ENCODE measurements at places on chromosomes 11 and 22.

- DNase-seq, result no peak
Measured at GRCh38 chr11:122436188-122436555, 219.3 kb upstream of the UBASH3B start.

DNA sequence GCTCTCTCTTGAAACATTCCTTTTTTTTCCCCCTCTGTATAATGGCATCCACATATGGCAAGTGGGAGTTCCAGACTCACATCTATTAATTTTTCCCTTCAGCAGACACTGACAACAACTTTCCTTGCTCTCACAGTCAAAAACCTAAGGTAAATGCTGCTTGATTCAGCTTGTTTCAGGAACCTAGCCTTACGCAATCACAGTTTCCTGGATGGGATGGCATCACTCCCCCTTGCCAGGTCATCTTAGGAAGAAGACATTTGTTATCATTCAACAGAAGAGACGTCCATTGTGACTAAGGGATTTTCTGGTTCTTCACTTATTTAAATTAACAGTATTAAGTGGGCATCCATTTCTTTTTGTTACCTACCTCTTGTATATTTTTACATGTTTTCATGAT lies 112.0 kb upstream of the PDGFD start:
- peak; percentile 5 for DNase-seq

DNA sequence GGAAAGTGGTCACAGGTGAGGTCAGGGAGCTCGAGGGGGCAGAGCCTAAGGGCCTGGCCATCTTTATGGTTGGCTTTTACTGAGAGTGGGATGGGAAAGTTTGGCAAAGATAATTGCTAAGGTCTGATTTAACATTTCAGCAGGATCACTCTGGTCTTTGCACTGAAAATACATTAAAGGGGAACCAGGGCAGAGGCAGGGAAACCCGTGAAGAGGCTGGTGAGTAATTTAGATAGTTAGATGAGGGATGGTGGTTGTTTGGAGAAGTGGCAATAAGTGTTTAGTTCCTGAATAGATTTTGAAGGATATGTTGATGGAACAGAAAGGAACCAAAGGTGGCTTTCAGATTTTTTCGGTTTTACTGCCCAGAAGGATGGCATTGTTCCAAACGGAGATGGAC lies 50.8 kb downstream of the SCN3B start:
- DNase-seq, result no peak

DNA sequence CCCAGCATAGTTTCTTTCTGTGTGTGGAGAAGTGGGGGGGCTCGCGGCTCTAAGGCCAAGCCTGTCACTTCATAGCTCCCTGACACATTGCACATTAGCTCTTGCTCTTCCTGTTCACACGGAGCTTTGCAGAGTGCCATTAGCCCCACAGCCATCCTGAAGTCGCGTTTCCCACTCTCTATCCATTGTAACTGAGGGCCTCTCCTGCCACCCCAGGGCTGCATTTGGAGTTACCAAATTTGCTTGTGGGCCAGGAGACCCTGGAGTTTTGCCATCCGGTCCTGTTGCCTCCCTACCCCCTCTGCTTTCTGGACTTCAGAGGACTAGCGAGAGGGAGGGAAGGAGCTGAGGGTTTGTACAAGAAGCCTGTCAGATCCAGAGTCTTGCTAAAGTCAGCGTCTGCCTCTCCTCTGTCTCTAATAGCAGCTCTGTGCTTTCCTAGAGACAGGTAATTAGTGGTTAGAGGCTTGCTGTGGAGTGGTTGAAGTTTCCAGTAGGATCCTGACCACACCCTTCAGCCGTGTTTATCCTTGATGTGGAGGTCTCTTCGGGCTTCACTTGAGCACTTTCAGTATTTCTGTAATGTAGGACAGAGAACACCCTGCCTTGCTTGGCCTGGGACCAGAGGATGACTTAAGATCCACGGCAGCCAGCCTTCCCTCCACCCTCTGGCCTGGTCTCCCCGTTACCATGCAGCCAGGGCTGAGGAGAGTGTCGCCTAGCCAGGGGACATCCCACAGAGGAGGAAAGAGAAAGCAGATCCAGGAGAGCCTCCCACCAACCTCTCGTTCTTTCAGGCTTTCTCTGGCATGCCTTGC lies 14.1 kb downstream of the DCPS start:
- DNase-seq, result peak; percentile 46

DNA sequence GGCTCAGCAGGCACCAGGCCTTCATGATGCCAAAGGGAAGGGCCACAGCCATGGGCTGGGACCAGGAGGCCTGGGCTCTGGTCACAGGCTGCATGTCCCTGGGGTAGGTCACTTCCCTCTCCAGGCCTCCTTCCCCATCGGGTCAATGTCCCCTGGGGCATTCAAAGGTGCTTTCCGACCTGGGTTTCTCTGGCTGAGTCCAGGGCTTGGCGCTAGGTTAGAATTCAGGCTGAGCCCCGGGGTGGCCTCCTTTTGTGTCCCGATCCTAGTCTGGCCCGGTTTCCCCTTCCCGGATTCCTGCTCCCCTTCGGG lies 12.2 kb downstream of the MAFF start:
- DNase-seq, result no peak

- peak; percentile 67 for DNase-seq
Measured at GRCh38 chr11:36012455-36012854, 68.6 kb downstream of the LDLRAD3 start.

GRCh38 chr11:78277314-78277994 lies 88.7 kb downstream of the USP35 start:
- DNase-seq, result no peak

- DNase-seq, result no peak
Measured at GRCh38 chr22:28812516-28812915, 12.1 kb upstream of the XBP1 start.

DNA sequence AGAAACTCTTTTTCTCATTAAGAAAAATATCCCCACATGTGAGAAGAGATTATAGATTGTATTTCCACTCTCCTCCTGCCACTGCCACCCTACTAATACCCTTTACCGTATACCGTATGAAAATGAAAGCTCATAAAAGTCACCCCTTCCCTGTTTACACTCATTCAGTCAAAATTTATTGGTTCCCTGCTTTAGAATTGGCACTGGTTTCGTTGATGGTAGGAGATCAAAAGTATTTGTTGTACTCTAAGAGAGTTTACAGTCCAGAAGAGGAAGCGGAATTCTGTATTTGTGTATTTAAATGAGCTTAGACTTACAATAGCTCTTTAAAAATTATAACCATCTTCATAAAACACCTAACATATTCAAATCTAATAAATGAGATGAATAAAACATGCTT lies 68.2 kb downstream of the BBOX1 start:
- no peak for DNase-seq

DNA sequence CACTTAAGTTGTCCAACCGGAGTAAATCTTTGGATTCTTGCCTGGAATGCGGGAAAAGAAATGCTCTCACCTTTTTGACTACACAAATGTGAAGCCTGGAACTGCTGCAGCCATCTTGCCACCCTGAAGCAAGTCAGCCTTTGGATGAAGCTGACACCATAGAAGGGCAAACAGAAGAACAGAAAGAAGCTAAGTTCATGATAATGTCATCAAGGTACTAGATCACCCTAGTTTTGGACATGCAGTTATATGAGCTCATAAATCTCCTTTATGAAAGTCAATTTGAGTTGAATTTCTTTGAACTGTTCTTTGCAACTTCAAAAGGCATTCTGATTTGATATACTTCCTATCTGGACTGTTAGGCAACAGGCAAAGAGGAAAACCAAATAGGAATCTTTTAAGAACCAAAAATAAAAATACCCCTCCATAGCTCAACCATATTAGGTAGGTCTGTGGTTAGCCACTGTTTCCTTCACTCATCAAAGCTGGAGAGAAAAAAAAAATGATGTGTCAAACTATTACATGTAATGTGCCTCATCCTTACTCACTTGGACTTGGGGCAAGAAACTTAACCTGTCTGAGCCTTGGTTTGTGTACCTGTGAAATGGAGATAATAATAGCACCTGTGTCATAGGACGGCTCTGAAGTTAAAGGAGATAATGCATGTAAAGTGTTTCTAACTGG lies 91.9 kb downstream of the WT1 start:
- no peak for DNase-seq

DNA sequence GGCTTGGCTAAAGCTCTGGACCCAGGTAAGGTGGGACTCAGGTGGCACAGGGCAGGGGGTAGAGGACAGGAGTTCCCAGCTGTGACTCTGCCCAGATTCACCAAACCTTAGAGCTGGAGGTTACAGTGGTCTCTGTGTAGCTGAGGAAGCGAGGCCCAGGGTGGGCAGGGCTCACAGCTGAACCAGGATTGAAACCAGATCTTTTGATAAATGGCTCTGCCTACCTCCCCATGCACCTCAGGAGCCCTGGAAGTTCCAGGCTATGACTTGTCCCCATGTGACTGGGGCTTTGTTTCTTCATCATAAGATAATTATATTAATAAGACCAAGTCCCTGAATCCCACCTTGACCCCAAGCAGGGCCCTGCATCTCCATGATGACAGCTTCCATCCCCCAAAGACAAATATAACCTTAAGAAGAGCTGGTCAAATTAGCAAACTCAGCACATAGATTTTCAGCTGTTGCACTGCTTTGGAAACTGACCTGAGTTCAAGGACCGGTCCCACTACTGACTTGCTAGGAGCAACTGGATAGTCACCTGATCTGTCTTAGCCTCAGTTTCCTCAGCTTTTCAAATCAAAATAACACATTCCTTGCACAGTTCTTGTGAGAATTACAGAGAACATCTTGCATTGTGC lies 21.3 kb upstream of the TSKU start:
- DNase-seq, result no peak

- no peak for DNase-seq
Measured at GRCh38 chr22:19127329-19128008, 3.6 kb upstream of the TSSK2 start.

GRCh38 chr11:62406034-62406433 lies 12.8 kb upstream of the SCGB1A1 start:
- no peak for DNase-seq

GRCh38 chr22:28674121-28674563 lies 5.5 kb downstream of the TTC28 start:
- DNase-seq, result peak; percentile 68

- DNase-seq, result no peak
Measured at GRCh38 chr11:2914455-2915195, 14.6 kb downstream of the PHLDA2 start.

GRCh38 chr22:44410451-44410991 lies 87.5 kb downstream of the RTL6 start:
- no peak for DNase-seq

DNA sequence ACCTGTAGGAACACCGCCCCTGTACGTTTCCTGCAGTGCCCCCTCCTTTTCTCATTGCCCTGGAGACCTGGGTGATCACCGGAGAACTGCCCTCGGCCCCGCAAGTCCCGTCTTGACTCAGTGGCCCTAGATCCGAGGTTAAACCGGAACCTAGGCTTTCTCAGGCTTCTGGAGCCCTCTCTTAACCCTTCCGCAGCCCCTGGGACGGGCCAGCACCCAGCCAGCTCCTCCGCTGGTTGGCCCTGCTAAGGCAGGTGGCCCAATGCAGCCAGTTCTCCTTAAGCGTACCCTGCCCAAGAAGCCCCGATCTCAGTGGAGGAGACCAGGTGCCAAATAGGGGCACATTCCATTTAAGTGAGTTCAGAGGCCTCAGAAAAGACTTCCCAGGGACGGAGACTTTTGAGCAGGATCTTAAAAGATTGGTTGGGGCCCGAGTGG lies 776 bp downstream of the NLRX1 start:
- DNase-seq, result peak; percentile 43

DNA sequence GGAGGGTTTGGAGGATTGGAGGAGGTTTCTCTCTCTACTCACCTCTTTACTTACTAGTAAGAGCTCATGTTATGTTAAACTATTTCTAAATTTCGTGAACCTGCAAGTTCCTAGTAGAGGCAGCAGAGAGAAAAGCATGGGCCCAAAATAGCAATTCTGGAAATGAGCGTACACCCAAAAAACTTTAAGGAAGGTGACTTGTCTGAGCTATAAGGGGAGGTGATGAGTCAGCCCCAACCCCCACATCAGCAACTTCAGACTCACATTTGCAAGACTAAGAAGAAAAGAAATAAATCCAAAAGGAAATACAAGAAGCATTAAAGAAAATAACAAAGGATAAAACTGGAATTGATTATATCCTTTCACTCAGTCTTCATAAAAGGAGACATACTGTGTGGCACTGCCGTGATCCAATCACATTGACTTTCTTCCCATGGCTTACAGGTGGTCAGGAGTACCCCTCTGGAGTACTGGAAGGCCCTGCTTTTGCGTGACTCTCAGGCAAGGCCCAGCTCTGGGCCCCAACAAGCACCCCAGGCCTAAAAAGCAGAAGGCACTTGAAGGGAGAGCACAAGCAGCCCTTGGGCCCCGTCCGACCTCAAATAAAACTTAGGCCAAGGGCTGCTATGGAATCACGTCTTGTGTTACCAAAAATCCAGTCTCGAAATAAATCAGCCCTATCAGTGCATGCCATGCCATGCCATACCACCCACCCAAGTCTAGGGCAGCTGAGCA lies 14.3 kb downstream of the PACSIN2 start:
- no peak for DNase-seq

- DNase-seq, result no peak
Measured at GRCh38 chr11:12598330-12599256, 75.6 kb upstream of the TEAD1 start.

DNA sequence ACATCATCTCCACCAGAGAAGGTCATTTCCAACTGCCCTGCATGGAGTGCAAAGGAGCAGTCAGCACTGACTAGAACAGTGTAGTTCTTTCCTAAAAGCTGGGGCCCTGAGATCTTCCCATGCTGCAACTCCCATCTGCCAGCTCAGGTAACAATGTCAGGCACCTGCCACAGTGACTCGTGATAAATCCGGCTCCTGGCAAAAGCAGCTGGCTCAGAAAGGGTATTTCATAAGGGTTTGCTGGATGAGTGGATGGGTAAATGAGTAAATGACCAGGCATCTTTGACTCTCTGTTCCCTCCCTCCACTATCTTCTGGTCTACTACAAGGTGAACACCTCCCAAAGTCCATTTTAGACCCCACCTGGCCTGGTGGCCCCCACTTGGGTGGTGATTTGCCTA lies 403.6 kb downstream of the NXPE2 start:
- DNase-seq, result no peak

GRCh38 chr11:56533054-56533740 lies 9.9 kb downstream of the OR5M11 start:
- no peak for DNase-seq

GRCh38 chr11:36490026-36490806 lies 19.9 kb downstream of the TRAF6 start:
- DNase-seq, result no peak

- peak; percentile 19 for DNase-seq
Measured at GRCh38 chr11:118226296-118226695, 1.5 kb upstream of the JAML start.

DNA sequence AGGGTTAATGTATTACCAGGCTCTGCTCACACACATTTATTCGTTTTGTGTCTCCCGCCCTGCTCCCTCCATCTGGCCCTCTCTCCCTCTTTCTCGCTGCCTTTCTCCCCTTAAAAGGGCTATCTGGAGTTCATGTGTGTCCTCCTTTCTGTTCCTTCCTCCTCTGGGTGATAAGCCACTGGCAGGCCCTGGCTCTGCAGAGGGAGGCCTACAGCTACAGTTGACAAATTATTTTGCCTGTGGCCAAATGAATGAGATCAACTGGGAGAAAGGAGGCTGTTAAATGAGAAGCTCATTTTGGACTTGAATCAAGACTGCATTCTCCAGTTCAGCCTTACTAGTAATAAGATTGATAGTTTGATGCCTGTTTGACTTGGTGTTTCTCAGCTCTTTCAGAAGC lies 17.5 kb upstream of the OPCML start:
- DNase-seq, result no peak

Measured in LHCN-M2 (cell line).